ENCODE measurements at places on chromosomes 5 and 9.

- peak; percentile 29 for DNase-seq
These were observed 216.2 kb upstream of the ACTBL2 start for GRCh38 chr5:57698802-57699201.

DNA sequence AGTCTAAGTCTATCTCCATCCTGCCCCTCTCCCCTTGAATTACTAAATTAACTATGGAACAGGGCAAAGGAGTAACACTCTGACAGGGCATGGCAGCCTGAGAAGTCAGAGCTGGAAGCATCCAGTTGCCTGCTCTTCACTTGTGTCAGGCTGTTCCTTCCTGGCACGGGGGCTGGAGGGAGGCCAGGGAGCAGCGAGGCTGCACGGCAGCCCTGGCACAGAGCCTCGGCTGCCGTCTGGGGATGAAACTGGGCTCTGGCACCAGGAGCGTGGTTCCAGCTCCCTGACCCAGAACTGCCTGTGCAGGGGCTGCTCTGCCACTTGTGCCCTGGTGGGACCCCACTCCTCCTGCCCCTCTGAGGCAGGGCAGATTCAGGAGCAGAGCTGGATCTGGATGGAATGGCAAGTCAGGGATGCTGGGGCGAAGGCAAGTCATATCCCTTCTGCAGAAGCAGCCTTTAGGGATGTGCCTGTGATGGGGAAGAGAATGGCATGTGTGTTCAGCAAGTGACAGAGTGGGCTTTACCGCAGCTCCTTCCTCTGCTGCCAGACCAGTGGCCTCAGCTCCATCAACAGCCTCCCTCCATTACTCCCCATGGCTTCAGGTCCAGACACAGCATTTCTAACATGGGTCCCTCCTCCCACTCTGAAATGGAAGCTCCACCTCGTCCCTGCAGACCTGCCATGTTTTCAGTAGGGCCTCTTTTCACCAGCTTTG lies 42.2 kb upstream of the PDE8B start:
- no peak for DNase-seq

DNA sequence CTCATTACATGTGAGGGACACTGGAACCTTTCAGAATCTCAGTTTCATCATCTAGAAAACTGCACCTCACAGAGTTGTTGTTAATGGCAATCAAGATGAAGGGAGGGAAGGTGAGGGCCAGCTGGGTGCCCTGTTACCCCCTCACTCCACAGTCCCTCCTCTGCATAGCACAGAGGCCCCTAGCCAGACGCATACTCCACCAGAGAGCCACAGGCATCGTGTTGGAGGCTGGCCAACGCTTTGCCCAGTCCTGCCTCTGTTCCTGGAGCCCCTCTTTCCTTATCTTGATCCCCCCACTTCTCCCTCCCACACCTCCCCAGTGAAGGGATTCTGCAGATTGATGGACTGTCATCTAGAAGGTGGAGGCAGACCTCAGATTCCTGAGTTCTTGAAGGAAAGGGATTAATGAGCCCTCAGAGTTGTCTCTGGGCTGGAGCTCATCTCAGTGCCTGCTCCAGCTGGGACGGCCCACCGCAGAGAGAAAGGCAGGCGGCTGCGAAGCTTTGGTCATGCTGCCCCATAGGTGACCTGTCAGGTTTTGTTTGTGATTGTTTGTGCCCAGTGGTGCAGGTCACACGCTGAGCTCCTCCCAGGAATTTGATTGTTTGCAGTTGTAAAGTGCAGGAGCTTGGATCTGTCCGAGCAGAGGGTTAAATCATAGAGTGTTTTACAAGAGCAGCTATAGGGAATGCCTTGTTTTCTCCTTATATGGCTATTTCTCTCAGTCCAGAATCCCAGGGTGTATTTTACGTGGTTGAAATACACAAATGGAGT lies 487.3 kb downstream of the CCDC171 start:
- DNase-seq: no peak

DNA sequence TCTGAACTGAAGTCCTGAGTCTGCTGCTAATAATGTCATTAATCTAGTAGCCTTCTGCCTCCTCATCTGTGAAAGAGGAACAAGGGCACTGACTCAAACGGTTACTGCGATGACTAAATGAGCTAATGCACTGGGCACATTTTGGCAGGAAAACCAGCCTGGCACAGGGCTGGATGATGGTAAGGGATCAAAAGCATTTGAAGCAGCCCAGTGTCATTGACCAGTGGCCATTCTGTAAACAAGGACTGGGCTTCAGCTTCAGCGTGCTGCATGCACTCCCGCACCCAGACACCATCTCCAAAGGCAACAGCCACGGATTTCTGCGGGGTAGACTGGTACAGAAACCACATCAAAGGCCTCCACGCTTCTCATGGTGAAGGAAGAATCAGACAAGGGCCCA lies 8.0 kb downstream of the GCNT4 start:
- DNase-seq: no peak

DNA sequence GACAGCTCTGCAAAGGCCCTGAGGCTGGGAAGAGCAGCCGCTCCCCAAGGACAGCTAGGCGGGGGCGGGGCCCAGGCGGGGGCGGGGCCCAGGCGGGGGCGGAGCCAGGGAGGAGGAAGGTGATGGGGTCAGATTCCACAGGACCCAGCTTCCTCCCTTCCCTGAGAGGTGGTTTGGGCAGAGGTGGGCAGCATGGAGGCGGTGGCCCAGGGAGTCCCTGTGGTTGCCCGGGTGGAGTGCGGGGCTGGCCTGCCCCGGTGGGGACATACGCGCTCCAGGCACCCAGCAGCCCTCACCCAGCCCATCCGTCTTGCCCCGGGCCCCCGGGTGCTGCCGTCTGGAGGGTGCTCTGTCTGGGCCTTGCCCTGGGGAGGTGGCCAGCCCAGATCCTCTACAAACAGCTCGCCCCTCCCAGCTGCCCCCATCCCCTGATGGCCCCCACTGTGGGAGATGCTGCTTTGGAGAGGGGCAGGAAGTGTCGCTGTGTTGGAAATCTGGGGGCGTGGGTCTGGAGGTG lies 11.0 kb upstream of the RNU6ATAC start:
- no peak for DNase-seq

- DNase-seq: no peak
These were observed 28.7 kb upstream of the HAND1 start for GRCh38 chr5:154506716-154507080.

DNA sequence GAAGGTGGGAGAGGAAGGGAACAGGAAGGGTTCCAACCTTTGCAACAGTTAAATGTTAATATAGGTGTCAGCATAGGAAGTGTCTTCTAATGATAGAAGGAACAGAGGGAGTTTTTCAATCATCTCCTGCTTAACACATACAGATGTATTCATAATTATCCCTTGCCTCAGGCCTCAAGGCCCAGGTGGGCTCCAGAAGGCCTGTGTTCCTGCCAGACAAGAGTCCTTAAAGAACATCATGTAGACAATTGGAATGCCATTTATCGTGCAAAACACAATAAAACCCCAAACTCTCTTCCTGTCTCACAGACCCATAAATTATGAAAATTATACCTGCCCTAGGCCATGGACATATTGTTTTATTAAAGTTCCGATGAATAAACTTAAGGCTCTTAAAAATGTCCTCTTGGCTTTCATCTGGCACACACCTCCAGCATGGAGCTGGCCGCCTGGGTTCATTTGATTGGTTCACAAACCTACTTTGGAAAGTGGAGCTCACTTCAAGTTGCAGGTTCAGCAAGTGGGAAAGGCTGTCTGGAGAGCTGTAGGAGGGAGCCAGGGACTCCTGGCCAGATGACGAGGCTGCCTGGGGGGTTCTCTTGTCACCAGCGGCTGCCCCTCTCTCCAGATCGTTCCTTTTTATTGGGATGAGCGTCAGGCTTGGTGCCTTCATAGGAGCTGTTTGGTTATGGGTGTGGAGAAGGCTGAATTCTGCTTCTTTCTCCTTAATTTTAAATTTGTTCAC lies 17.5 kb downstream of the SPRY4 start:
- DNase-seq: no peak

DNA sequence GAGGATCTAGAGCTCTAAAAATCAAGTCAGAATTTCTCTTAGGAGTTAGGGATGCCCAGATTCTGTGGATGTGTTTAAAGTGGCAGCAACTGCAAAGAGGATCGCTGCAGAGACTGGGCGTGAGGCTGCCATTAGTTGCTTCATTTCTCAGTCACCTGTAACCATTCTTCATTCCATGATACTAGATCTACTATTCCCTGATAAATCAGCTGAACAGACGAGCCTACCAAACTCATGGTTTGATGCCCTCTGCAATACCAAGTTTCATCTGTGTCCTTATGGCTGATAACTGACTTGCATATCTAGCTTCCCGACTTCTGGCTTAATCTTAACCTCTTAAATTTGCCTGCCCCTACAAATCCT lies 33.3 kb downstream of the UBE2R2 start:
- no peak for DNase-seq

GRCh38 chr9:92711844-92712243 lies 41.9 kb upstream of the IPPK start:
- no peak for DNase-seq

DNA sequence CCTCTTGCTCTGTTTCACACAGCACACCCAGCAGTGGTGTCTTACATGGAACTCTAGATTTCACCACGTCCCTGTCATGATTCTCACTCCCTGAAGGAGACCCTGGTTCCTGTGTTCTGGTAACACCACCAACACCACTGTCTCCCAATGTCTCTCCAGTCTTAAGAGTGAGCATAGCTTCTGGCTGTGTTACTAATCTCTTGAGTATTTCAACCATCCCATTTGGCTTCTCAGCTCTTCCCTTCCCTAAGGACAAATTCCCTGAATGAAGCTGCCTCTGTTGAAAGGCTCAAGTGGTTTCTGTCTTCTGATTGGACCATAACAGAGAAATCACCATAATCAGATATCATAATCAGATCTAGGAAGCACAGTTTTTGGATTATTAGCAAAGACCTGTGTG lies 311.8 kb downstream of the DNAH5 start:
- DNase-seq: no peak

DNA sequence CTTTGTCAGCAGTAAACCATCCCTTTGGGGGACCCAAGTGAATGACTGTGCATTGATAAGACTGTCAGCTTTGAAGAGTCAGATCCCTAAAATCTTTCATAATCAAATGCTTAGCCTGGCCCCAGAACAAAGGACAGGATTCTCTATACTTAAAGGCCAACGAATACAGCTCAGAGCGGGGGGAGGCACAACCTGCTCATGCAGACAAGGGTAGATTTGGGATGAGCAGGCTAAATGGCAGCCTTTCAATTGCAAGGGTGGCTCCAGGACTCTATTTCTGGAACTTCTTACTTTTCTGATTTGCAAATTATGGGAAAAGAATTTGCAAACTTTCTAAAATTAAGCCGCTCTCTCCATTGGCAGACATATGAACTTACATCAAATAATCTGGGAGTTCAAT lies 66.4 kb downstream of the ELL2 start:
- DNase-seq: no peak

GRCh38 chr9:83981126-83981871 lies 694 bp downstream of the RMI1 start:
- DNase-seq: no peak

DNA sequence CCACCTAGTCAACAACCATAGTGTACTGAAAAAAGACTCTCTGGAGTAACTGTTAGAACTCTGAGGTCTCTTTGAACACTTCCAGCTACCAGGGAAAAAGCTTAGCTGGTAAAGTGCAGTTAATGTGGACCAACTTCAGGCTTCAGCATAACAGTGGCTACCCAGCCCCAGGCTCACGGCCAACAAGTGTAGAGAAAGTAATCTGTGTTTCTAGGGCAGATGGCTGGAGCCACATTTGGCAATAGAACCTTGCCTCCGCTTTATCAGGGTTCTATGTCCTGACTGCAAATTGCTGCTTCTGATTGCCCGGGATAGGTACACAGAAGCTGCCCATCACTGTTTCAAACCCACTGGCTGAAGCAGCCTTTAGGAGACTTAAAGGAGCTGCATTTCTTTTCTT lies 76.0 kb upstream of the SIMC1 start:
- DNase-seq: no peak

GRCh38 chr5:52597625-52598024 lies 190.1 kb upstream of the ITGA1 start:
- no peak for DNase-seq

- no peak for DNase-seq
These were observed 250.8 kb downstream of the DMRT2 start for GRCh38 chr9:1300941-1301340.

DNA sequence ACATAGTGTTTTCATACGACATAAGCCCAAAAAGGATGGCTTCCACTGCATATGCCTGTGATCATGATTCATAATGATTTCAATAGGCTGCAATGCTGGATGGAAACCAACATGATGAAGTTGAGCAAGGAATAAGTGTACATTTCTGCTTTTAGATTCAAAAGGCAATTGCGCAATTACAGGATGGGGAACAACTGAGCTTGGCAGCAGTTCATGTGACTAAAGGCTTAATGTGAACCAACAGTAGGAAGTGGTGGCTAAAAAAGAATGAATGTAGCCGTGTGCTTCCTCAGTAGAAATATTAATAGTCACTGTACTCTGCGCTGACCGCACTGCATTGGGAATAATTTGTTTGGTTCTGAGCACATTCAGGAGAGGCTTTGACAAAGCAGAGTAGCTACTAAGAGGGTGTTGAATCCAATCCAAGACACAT lies 51.2 kb downstream of the SLC1A3 start:
- DNase-seq: no peak

DNA sequence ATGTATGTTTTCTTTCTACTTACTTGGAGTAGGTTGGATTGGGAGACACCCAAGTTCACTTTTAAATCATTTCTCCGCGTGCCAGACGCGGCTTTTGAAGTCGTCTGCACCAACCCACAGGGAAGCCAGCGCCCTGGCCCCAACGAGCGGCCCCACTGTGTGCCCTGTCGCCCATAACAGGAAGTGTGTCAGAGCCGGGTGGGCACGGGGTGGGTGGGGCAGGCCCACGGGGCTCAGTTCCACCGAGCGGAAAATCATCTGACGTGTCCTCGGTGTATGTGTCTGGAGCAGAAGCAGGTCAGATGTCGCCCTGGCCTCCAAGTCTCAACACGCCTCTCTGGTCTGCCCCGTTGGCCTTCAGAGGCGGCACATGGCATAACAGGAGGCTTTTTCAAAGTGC lies 22.7 kb upstream of the SMIM23 start:
- no peak for DNase-seq

GRCh38 chr9:135769489-135770202 lies 67.7 kb downstream of the KCNT1 start:
- DNase-seq: no peak

DNA sequence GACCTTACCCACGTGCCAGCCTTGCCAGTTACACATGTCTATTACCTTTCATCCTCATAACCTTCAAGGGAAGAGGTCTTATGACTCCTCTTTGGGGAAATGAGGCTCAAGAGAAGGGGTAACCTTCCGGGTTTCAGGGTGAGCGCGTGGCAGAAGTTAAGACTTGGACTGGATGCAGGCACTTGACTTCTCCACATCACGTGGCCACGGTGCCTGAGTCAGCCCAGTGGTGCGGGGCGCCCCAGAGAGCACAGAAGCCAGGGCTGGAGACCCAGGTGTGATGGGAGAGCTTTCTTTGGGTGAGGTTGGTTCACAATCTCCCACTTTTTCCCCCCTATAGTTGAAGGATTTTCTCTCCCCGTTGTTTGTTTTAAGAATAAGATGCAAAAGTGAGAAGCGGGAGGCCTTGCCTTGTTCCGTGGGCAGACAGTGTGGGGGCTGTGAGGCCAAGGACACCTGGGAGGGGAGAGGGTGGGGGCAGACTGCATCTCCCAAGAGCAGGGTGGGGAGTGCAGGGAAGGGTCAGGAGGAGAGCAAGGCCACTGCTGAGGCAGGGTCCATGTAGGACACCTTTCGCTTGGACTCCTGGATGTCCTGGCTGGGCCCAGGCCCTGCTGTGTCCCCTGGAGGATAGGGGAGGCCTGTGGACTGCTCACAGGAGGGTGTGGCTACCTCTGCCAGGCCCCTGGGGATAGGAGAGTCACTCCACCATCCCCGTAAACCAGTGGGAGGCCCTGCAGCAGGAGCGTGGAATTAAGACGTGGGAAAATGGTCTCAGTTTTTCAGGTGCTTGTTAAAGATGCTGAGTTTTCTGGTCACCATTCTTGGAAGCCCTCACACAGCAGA lies 90.0 kb upstream of the CTSL start:
- no peak for DNase-seq

- DNase-seq: no peak
These were observed 28.8 kb upstream of the MELK start for GRCh38 chr9:36543916-36544315.

All from NCI-H524 treated with DMSO at 0.1 percent for 48 hours (cell line).